Stomach (tissue), 19 donors: ENCODE measurements at places on chromosomes 5 and 9. TPM values are rescaled to one million over a fixed set of nuclear protein-coding genes. Genes with fewer than 3 reads are reported as not detected.

GRCh38 chr5:57243286-57244137 is 69.7 kb downstream of the GPBP1 start:
- DNase-seq: no peak

GZMA gene
- not detected for total RNA-seq

GRCh38 chr9:36559036-36559695 is 13.5 kb upstream of the MELK start:
- no peak for DNase-seq

DNA sequence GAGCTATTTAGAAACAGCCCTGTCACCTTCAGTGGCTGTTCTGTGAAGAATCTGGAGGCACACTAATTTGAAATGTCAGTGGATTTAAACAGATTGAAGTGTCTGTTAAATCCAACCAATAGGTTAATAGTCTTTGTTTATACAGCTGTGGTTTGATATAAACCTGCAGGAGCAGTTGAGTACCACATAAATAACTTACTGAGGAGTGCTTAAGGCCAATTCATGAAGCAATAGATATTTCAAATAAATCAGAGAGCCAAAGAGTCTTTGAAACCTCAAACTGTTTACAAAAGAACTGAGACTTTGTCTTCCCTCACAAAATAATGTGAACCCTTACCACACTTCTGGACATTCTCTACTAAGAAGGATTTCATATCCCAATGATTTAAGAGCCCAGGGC is 111.9 kb downstream of the FEM1C start:
- DNase-seq: no peak

- DNase-seq: no peak
Observed at GRCh38 chr9:123983047-123983446, 28.5 kb upstream of the LHX2 start.

- no peak for DNase-seq
Observed at GRCh38 chr5:107499237-107499636, 171.5 kb downstream of the EFNA5 start.

DNA sequence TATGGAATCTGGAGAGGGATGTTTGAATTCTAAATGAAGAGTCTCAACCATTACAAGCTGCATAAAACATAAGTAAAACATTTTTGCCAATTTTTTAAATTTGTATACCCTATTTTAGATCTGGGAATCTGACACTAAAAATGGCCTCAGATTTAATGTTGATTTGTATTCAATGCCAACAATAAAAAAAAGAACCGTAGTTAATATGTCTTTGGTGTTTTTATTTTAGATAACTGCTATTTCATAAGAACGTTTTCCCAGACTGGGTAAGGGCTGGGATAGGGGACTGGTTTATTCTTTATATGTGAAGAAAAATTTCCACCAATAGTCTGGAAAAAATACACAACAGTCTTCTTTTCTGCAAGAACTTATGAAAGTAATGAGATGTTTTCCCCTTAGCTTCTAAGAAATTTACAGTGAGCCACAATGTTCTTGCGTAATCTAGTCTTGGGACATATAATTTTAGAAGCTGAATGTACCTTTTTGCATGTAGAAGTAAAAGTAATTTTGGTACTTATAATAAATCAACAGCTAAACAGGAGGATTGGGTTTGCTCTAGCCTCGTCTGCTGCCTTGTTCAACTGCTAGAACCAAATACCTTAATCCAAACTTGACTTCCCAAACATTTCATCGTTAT is 244.6 kb upstream of the EFNA5 start:
- DNase-seq: no peak

DNA sequence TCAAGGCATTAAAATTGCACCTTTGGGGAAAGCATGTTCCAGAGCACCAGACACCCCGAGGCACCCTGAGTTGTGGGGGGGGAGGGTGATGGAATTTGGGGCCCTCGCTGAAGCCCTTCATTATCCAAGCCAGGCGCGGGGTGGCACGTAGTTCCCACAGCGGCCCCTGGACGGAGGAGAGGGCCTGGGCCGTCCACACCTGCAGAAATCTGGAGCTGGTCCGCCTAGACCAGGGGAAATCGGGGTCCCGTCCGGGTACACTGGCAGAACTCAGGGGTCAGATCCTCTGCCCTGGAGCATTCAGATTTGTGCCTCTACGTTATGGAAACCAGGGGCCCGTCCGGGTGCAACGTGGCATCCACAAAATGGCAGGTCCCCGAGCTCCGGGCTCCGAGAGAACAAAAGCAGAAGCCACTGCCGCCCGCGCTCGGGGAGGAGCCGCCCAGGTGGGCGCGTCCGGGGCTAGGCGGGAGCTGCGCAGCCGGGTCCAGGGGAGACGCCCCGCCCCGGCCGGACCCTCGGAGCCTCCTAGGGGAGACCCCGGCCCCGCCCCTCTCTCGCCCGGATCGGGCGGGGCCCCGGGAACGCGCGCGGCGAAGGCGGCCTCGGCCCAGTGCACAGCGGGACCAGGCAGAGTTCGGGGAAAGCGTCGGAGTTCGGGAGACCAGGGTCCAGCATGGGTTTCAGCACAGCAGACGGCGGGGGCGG is at the start of gene PLEKHG4B:
TSS of gene PLEKHG4B (plus strand) at position 613 of the 708 bp plus-strand sequence. CDS start at position 677, 64 bp downstream.
- DNase-seq: no peak

SPTLC1 gene
- total RNA-seq: 34.6 TPM

PCDHA5 gene
- not detected for total RNA-seq

GLRA1 gene
- total RNA-seq: not detected

DNA sequence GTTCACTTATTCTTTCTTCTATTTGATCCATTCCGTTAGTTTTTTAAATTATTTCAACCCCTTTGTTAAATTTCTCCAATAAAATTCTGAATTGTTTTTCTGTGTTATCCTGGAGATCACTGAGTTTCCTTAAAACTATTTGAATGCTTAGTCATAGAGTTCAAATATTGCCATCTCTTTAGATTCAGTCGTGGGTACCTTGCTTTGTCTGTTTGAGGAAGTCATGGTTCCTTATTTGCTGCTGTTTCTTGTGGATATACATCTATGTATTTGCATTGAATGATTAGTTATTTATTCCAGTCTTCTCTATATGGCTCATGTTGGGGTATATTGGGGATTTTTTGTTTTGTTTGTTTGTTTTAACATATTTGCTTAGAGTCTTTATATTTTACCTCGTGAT is 80.6 kb downstream of the HINT1 start:
- DNase-seq: no peak

PTGR1 gene
- 378 TPM for total RNA-seq

GRCh38 chr5:79330071-79330470 is 94.1 kb downstream of the JMY start:
- DNase-seq: no peak

- DNase-seq: no peak
Observed at GRCh38 chr9:129098328-129098727, 12.3 kb downstream of the CRAT start.

DNA sequence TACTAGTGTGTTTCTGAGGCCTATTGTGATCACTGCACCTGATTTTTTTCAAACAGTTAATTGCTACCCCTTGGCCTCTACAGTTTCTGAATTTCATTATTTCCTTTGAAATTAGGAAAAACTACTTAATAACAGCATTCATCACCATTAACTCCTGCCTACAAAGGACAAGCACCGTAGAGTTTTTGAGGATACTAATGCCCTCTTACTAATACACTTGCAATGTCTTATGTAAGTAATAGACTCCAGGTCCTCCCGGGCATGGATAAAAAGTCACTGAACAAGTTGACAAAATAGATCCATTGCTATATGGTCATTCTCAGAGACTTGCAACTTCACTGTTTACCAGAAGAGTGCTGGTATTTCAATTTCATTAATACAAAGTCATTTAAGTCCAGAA is 1172.5 kb downstream of the CDH12 start:
- no peak for DNase-seq

- no peak for DNase-seq
Observed at GRCh38 chr9:97510797-97511654, 9.6 kb downstream of the TMOD1 start.

DNA sequence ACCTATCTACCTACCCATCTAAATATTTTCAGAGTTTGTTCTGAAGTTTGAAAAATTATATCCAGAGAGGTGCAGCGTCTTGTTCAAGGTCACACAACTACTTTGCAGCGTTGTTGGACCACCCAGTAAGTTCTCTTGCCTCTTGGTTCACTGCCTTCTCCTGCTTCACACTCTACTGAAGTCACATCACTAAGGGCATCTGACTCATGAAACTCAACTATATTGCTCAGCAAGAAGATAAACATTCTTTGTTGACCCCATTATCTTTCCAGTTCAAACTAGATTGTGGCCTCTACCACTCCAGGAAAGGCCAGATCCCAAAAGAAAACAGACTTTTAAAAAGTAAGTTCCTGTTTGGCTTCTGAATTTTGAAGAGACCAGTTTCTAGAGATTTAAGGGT is 326.9 kb downstream of the SLIT3 start:
- no peak for DNase-seq

GRCh38 chr9:85213650-85214607 is 527.8 kb downstream of the AGTPBP1 start:
- no peak for DNase-seq

GRCh38 chr5:169183576-169183975 is 117.4 kb downstream of the SLIT3 start:
- DNase-seq: no peak

GRCh38 chr9:19233344-19233743 is 2.9 kb downstream of the DENND4C start:
- no peak for DNase-seq

- no peak for DNase-seq
Observed at GRCh38 chr5:156560002-156560401, 233.0 kb downstream of the SGCD start.

GRCh38 chr5:130536691-130537090 is 628.4 kb downstream of the HINT1 start:
- peak; percentile 7 for DNase-seq

GRCh38 chr5:173782671-173783101 is 105.5 kb upstream of the CPEB4 start:
- DNase-seq: peak; percentile 48
